ENCODE measurements at places on chromosomes 5 and 9. TPM values are rescaled to one million over a fixed set of nuclear protein-coding genes. Genes with fewer than 3 reads are reported as not detected.

Gene PDZD2
- not detected for total RNA-seq

Gene PCDHB16
- 0.30 TPM for total RNA-seq

Gene PLAC8L1
- total RNA-seq, result not detected

Gene SPATA31A1
- not detected for total RNA-seq

Gene DENND4C
- total RNA-seq, result 20.0 TPM

Gene SLC31A2
- 6.4 TPM for total RNA-seq

Gene SCGB3A2
- total RNA-seq, result not detected

Gene AJM1
- total RNA-seq, result 4.0 TPM

Gene OSMR
- 80.4 TPM for total RNA-seq
